ENCODE measurements at places on chromosomes 1 and 21.

DNA sequence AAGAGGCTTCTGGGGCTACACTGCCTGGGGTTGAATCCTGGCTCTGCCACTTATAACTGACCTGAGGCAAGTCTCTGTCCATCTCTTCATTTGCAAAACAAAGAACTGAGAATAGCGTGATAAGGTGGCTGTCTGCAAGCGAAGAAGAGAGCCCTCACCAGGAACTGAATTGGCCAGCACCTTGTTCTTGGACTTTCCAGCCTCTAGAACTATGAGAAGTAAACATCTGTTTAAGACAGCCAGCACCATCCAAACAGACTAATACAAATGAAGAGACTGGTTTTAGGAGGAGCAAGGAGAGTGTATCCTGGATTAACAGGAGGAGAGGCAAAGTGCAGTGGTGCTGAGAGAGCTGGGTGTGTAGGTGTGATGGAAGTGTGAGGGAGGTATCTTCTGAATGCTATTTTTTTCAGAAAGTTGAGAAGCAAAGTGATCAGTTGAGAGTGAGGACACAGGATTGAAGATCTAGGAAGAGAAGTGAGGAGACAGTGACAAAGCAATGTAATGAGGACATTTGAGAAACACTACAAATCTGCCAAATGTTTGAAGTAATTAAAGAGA is 59.3 kb downstream of the CD58 start:
- no peak for DNase-seq

DNA sequence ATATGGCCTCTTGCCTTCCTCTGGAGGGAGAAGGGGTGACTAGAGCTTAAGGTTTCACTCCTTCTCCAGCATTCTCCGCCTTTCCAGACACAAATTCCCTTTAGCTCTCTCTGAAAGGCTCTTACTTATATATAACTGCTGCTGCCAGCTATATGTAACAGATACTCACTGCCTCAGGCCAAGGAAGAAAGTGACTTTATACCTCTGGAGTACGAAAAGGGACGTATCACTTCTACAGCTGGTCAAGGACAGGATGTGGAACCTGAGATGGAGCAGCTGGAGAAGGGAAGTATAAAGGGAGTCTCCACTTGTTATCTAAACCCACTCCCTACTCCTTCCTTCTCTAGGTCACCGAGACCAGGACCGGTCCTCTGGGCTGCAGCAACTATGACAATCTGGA is 102.4 kb downstream of the BRINP2 start:
- DNase-seq, result no peak

- DNase-seq, result no peak
Observed at GRCh38 chr1:178023181-178023618, 53.3 kb upstream of the SEC16B start.

DNA sequence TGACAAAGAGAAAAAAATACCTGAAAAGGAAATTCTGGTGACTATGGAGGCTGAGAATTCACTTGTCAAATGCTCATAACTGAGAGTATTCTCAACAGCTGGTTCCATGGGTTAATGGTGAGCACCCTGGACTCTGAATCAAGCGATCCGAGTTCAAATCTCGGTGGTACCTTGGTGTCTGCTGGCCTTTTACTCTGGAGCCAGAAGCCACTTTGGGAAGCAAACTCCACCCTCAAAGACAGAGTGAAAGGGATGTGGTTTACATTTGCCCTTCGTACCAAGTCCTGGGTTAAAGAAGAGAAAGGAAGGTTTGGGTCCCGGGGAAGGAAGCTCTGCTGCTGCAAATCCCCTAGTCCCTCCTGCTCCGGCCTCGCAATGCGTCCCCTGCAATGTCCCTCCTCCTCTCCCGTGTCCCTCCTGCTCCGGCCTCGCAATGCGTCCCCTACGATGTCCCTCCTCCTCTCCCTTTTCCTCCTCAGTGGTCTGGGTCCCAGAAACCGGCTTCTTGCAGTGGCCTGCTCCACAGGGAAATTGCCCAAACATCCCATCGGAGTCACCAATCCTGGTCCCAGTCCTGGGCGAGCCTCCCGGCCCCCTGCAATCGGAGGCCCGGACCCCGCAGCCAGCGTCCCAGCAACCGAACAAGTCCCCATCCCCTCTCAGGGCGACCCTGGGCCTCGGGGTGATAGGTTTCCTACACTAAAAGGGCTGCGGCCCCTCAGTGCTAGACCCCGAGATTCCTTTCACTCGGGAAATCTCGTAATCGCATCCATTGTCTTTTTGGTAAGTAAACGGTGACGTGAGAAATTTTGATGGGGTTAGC is 129.4 kb downstream of the PPIAL4G start:
- DNase-seq, result no peak

- no peak for DNase-seq
Observed at GRCh38 chr1:156540955-156541354, 31.4 kb downstream of the IQGAP3 start.

DNA sequence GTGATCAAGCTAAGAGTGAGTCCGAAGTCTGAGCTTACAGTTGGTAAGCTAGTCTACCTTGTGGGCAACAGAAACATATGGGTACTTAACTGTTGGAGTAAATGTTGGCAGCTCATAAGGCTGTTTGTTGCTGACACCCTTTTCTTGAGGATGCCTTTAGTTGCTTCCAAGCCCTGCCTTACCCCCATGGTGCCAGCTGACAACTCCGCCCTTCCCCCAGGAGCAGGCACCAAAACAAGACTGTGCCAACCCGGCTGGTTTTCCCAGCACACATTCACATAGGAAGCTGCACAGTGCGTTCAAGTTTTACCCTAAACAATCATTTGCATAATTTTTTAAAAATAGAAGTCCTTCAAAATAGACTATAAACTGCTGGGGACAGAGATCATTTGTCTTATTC is 150.2 kb upstream of the LMO4 start:
- DNase-seq, result no peak

DNA sequence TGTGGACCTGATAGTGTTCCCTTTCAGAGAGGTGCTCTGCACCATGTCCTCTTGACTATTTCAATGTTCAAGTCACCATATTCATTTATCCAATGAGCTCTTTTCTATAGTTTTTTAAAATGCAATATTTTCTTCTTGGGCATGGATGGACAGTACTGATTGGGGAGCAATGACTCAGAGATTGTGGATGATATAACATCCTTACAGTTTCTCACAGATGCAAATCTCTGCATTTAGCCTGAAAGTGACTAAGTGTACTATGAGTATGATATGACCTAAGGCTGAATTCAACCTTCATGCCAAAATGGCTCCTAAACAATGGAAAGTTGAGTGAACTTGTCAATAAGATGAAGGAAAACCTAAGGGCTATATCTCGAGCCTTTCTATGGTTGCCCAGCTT is 36.5 kb downstream of the C4BPA start:
- no peak for DNase-seq

DNA sequence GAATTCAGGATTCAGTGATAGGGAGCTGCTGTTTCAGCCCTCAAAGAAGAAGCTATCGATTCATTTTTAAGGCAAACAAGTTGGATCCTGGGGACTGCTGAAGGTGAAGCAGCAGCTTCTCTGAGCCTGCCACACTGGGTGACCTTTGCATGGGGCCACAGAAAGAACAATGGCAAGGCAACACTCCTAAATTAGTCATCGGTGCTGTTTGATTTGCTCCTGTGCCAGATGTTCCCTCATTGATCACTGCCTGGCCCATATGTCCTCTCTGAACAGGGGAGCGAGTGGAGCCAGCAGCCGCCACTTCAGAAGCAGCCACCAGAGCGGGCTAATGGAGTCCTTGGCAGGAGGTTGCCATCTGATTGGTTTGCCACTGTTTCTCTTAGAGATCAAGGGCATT is 391.5 kb downstream of the NTNG1 start:
- no peak for DNase-seq

GRCh38 chr21:41228006-41228370 is 60.0 kb downstream of the BACE2 start:
- DNase-seq, result no peak

DNA sequence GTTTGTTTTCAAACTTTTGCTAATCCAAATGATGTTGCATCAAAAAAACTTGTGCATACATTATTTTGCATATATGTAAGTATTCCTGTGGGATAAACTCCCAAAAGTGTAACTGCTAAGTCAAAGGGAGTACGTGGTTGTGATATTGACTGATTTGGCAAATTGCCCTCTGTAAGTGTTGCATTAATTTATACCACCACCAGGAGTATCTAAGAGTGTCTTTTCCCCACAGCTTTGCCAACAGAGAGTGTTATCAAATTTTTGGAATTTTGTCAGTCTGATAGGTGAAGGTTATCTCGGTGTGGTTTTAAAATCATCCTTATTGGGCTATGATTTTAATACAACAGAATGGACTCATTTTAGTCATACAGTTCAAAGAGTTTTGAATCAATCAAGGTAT is 30.1 kb upstream of the PARP1 start:
- DNase-seq, result no peak

- DNase-seq, result no peak
Observed at GRCh38 chr1:174569240-174569639, 121.5 kb downstream of the GPR52 start.

- no peak for DNase-seq
Observed at GRCh38 chr1:180974236-180974635, 48.4 kb downstream of the STX6 start.

- no peak for DNase-seq
Observed at GRCh38 chr1:15007842-15008241, 145.7 kb upstream of the TMEM51 start.

GRCh38 chr1:62717483-62717882 is 29.3 kb upstream of the DOCK7 start:
- DNase-seq, result no peak

GRCh38 chr1:40739455-40740008 is 44.1 kb upstream of the KCNQ4 start:
- DNase-seq, result no peak

DNA sequence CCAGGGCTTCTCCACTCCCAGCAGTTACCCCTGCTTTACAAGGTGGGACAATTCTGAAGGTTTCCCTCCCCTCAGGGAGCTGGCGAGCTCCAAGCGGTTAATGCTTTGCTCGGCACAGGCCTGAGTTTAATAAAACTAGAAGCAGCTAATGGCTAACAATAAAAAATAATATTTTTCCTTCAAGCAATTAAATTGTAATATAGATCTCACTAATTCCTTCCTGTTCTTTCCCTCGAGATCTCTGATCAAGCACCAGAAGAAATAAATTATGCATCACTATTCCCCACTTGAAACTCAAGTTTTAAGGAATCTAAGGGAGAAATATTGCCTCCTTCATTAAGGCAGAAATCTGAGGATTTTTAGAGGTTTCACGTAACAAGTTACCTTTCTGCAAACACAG is 42.9 kb downstream of the GLIS1 start:
- DNase-seq, result no peak

DNA sequence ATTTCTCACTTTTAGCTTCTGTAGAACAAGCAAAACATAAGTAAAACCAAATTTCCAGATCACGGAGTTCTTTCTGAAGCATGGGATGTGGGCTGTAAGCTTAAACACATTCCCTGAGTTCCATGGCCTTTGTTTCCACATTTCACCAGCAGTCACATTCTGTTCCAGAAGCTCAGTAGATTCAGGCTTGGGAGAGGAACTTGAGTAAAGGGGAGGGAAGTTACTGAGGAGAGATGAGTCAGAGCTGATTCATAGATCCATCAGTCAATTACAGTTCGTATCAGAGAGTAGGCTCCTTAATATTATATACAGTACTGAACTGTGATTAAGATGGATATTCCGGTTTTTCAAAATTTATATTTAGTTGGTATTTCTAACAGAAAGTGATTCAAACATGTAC is 614.3 kb downstream of the NCAM2 start:
- DNase-seq, result no peak

DNA sequence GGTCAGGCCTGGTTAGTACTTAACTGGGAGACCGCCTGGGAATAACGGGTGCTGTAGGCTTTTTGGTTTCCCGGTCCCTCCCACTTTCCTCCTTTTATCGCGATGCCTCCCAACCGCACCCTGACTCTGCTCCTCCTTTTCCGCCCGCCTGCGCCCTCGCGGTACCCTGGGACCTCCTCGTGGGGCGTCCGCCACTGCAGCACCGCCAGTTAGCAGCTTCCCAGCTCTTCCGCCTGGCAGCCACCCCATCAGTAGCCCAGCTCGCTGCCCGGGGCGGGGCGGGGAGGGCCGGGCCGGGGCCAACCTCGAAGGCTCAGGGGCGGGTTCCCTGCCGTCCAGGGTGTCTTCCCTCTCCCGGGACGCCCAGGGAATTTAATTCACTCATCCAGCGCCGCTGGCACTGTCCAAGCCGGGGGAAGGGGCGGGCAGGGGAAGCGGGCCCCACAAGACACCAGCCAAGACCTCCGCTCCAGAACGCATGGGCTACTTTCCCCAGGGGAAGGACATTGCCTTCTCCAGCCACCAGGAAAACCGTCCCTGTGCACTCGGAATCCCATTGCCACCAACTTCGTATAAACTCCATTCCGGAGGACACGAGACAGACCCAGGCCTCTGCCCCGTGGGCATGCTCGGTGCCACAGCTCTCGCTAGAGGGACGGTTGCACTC is 2.0 kb upstream of the ZNF678 start:
- DNase-seq, result no peak

- DNase-seq, result no peak
Observed at GRCh38 chr1:73943270-73943669, 254.7 kb downstream of the LRRIQ3 start.

- DNase-seq, result no peak
Observed at GRCh38 chr1:220818421-220819173, 31.9 kb downstream of the MTARC1 start.

DNA sequence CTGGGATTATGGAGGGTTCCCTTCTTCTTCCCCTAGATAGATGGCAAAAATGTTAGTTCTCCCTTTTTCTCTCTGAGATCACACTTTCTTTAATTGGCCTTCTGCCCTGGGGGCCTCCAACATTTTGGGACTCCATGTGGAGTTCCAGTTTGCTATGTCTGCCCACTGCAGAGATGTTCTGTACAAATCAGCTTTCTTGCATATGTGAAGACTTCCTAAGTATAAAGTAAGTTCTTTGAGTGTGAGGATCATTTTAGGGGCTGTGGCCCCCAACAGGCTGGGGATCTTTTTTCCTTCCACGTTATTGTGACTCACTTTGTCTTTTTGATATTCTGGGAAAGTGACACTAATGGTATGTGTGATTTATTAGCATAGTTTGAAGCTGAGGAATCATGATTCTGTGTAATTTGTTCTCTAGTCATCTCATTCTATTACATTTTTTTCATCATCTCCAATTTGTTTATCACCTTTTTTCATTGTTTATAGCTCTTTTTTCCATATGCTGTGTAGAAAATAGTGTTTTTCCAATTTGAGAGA is 48.2 kb downstream of the HHAT start:
- DNase-seq, result no peak

- DNase-seq, result no peak
Observed at GRCh38 chr1:156001662-156002171, 19.0 kb downstream of the SSR2 start.

Measured in bone marrow (tissue), 2 donors.